ENCODE measurements at places on chromosomes 11 and 22. TPM values are rescaled to one million over a fixed set of nuclear protein-coding genes. Genes with fewer than 3 reads are reported as not detected.

The OR51B5 gene
- total RNA-seq: 0.20 TPM

The EFCAB6 gene
- 1.0 TPM for total RNA-seq

The ZC3H12C gene
- total RNA-seq: 9.7 TPM

The SEZ6L gene
- total RNA-seq: 0.43 TPM

The LSP1 gene
- total RNA-seq: 27.1 TPM

Measured in hepatocyte (in vitro differentiated cells).